Stimulated activated CD8-positive, alpha-beta memory T cell treated with anti-CD3 and anti-CD28 coated beads, Interleukin-4, amount 100 ng/mL, for 1 hour (primary cell): ENCODE measurements at places on chromosomes 1 and 21.

- DNase-seq: no peak
These were observed 615 bp downstream of the GPR161 start for GRCh38 chr1:168135921-168136708.

DNA sequence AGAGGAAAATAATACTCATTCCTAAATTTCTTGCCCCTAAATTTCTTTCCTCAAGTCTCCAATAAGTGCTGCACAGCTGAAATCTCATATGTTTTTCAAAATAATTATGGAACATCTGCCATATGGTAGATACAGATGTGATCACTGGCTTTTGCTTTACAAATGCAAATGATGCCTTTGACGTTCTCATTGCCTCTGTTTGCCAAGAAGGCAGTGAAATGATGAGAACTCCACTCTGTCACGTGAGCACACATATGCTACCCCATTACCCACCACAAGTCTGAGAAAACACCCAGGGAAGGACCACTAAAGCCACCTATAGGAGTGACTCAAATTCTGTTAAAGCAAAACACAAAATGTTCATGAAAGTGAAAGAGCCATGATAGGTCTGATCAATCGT is 43.9 kb downstream of the DSCAM start:
- no peak for DNase-seq

- DNase-seq: no peak
These were observed 11.2 kb upstream of the FGGY start for GRCh38 chr1:59285691-59286090.

GRCh38 chr1:225875044-225875815 is 7.0 kb downstream of the TMEM63A start:
- no peak for DNase-seq

DNA sequence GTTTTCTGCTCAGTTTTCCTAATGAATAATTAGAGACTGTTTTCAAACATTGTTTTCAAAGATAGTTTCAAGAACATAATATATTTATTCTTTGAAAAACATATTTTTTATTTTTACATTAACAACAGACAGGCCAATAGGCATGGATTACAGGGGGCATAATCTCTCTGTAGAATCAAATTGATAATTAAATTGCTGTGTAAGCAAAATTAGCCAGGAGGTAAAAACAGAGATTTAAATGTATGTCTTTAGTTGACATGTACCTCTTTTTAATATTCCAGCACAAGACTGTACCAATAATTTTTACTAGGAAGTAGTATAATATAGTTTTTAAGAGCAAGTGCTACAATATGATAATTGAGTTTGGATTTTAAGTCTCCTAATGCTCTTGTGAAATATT is 1444.5 kb downstream of the BRINP3 start:
- DNase-seq: no peak

DNA sequence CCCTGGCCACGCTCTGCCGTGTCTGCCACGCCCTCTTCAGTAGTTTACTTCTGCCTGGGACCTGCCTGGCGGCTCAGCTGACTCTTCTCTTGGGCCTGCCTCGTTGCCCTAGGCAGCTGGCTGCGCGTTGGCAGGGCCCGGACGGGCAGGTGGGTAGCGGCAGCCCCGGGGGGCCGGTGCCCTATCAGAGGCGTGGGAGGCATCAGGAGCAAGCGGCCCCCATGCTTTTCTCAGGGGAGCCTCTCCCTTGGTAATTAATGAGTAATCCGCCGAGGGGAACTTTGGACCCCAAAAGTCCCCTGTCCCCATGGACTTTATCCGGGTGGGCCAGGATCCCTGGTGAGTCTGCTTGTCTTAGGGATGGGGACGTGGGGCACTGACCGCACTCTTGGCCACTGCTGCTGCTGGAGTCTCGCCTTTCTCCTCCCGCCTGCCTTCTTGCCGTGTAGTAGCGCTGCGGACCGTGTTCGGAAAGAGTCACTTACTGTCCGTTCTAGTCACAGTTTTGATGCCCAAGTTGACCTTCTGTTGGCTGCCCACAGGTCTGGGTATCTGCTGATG is 22.7 kb downstream of the SKI start:
- DNase-seq: no peak

- DNase-seq: no peak
These were observed 27.8 kb upstream of the TSNAX start for GRCh38 chr1:231500666-231501065.

GRCh38 chr21:43816611-43817071 is 27.3 kb downstream of the RRP1 start:
- DNase-seq: no peak

DNA sequence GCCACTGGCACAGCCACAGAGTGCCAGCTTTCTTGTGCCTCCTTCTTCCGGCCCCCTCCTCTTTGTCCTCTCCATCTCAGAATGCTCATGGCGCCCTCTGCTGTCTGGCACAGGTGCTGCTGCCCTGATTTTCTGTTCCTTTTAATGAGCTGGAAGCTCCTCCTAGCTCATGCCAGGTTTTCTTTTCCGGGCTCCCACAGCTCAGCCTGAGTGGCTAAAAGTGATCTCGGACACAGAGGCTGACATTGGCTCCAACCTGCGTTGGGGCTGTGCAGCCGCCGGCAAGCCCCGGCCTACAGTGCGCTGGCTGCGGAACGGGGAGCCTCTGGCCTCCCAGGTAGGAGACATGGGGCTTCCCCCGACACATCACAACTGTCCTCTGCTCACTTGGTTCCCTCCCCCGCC is 18.7 kb downstream of the CNTN2 start:
- DNase-seq: peak; percentile 42
